Bronchial smooth muscle cell (primary cell): ENCODE measurements at places on chromosomes 1 and 21. TPM values are rescaled to one million over a fixed set of nuclear protein-coding genes. Genes with fewer than 3 reads are reported as not detected.

SLAMF6 gene
- not detected in 2 replicates for total RNA-seq

NOTCH2NLA gene
- total RNA-seq, result 81.0 and 86.9 TPM in 2 replicates

FABP3 gene
- total RNA-seq, result 94.9 and 154 TPM in 2 replicates

GJB5 gene
- total RNA-seq, result 0.16 and 0.34 TPM in 2 replicates

GJA5 gene
- total RNA-seq, result under 0.01 TPM in 1 of 2 replicates, not detected in the other

OR6N1 gene
- not detected in 2 replicates for total RNA-seq

CAMK2N1 gene
- 9.4 and 40.8 TPM in 2 replicates for total RNA-seq

NUDT4B gene
- 5.5 and 5.7 TPM in 2 replicates for total RNA-seq

AK5 gene
- 60.4 and 63.6 TPM in 2 replicates for total RNA-seq

LAX1 gene
- total RNA-seq, result 0.09 TPM in 1 of 2 replicates, not detected in the other
